ENCODE measurements at places on chromosomes 3 and 15. TPM values are rescaled to one million over a fixed set of nuclear protein-coding genes. Genes with fewer than 3 reads are reported as not detected.

The GOLGA8H gene
- total RNA-seq = 0.14 TPM

The HTR3C gene
- total RNA-seq = not detected

The RTP1 gene
- total RNA-seq = not detected

The CTXN2 gene
- total RNA-seq = not detected

The SUSD5 gene
- total RNA-seq = 3.6 TPM

The CPLX3 gene
- not detected for total RNA-seq

The SAMMSON gene
- total RNA-seq = not detected

The EAF2 gene
- total RNA-seq = 3.1 TPM

The SLC24A1 gene
- total RNA-seq = 2.4 TPM

The SLC28A1 gene
- not detected for total RNA-seq

All from smooth muscle cell of bladder (primary cell).